Right renal pelvis (tissue), 4 donors: ENCODE measurements at places on chromosomes 6 and 20. TPM values are rescaled to one million over a fixed set of nuclear protein-coding genes. Genes with fewer than 3 reads are reported as not detected.

GRCh38 chr6:127891731-127892326, 9.0 kb downstream of the THEMIS start:
- DNase-seq = no peak

DNA sequence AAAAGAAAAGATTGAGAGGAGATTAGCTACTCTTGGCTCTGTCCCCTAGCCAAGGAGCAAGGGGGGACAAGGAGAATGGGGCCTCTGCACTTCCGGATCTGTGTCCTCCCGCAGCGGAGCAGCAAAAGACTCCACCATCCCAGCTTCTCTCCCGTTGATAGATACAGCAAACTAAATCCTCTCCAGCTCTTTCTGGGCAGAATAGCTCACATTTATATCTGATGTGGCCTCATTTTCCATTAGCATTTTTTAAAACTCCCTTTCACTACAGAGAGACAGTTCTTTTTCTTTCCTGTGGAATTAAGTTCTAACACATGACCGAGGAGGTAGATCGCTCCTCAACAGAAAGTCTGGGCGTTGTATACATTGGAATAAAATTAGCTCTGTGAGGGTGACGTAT, 260.9 kb upstream of the SOX4 start:
- no peak for DNase-seq

- DNase-seq = no peak
Observed at GRCh38 chr20:47455133-47456040, 46.3 kb upstream of the NCOA3 start.

The ISM1 gene
- polyA plus RNA-seq = 5.6 TPM

The BTN3A1 gene
- 27.5 TPM for polyA plus RNA-seq

The CD93 gene
- 50.1 TPM for polyA plus RNA-seq

The BPIFB1 gene
- not detected for polyA plus RNA-seq
